ENCODE measurements at places on chromosomes 1 and 21. TPM values are rescaled to one million over a fixed set of nuclear protein-coding genes. Genes with fewer than 3 reads are reported as not detected.

Gene TSACC
- not detected for total RNA-seq

Gene HMGCL
- total RNA-seq: 51.5 TPM

Gene OR2L3
- not detected for total RNA-seq

Gene FGR
- 23.3 TPM for total RNA-seq

Gene MYOM3
- total RNA-seq: 13.5 TPM

Gene FHAD1
- 4.2 TPM for total RNA-seq

Gene TACSTD2
- total RNA-seq: 502 TPM

Gene LCK
- total RNA-seq: 10.3 TPM

Gene THEM5
- total RNA-seq: not detected

Gene HCRTR1
- total RNA-seq: 0.35 TPM

Gene PTGS2
- total RNA-seq: 2.7 TPM

DNA sequence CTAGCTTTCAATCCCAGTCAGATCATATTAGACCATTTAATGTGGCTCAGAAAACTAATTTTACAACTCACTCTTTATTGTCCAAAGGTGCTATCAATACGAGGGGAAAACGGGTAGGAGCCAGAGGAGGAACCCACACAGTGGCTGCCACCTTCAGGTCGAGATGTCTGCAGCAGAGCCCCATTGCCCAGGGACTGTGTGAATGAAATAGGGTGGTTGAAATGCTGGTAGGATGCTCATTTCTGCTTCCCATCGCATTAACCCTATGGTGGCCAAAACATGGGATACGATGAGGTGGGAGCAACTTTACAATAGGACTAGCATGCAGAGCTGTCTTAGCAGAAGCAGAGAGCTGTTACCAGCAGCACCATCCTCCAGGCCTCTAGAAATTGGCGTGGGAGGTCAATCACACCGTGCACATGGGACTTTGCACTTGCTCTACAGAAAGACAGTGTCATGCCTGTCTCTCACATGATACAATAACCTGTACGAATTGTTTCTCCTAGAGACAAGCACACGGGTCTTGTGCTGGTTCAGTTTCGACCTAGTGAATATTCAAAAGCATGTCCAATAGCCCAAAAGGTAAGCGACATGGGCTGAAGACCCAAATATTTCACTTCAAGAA is 69.5 kb upstream of the DESI2 start:
- H3K4me1 ChIP-seq: no peaks in the 10 kb centered on the region
- H3K4me3 ChIP-seq: no peak overlapping the region
- DNase-seq: no peak

GRCh38 chr1:178901482-178902125 is 30.7 kb upstream of the ANGPTL1 start:
- H3K27ac ChIP-seq: no peak overlapping the region
- no peak overlapping the region for H3K4me3 ChIP-seq
- H3K27me3 ChIP-seq: no peaks in the 10 kb centered on the region
- H3K36me3 ChIP-seq: no peaks in the 10 kb centered on the region
- DNase-seq: no peak

DNA sequence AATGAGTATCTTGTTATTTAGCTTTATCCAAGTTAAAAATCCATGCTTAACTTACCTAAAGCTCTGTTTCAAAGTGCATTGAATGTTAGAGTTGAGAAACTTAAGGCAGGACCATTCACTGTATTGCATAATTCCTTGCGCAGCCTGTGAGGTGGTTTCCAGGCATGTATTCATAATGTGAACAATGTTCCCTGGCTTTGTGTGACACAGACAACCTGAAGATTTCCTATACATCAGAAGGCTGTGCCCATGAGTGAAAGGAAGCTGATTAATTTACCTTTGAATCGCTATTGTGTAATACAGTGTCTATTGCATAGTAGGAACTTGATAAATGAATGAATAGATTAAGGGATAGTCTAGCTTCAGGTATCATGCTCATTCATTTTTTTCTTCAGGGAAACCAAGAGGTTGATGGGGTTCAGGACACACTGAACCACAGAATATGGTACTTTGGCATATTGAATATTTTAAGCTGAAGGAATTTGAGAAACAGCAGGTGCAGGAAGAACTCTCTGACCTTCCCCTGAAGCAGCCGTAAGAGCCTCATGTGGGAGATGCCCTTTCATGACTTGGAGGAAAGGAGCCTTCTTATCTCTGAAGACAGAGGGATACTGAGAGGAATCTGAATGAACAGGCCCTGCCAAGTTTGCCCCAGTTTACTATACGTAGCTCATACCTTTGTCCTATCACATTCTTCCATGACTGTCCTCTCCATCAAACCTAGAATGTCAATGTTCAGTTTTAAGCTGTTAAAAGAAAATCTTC is 88.6 kb upstream of the GNG12 start:
- no peak overlapping the region for H3K27ac ChIP-seq
- no peaks in the 10 kb centered on the region for H3K27me3 ChIP-seq
- no peaks in the 10 kb centered on the region for H3K4me1 ChIP-seq
- DNase-seq: no peak

DNA sequence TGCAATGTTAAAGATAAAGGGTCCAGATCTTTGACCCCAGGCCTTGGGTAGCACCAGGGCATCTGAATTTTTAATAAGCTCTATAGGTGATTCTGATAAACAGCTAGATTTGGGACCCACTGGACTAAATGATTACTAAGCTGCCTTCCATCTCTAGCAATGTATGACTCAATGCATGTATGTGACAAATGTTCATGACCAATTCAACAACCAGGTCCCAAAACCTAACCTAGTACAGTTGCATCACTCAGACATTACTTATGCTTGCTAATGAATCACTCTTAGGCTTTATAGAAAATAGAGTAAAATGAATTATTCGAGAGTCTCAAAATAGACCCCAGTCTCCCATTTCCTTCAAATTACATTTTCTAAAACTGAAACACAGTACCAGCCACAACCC is 35.5 kb downstream of the RCAN1 start:
- H3K4me1 ChIP-seq: no peaks in the 10 kb centered on the region
- no peaks in the 10 kb centered on the region for H3K36me3 ChIP-seq
- DNase-seq: no peak
- no peak overlapping the region for H3K27ac ChIP-seq

GRCh38 chr1:7732331-7732730 is 38.8 kb upstream of the VAMP3 start:
- no peaks in the 10 kb centered on the region for H3K4me1 ChIP-seq
- no peaks in the 10 kb centered on the region for H3K27me3 ChIP-seq
- DNase-seq: no peak
- H3K36me3 ChIP-seq: no peaks in the 10 kb centered on the region
- no peak overlapping the region for H3K4me3 ChIP-seq

GRCh38 chr1:61757950-61758349 is 15.7 kb downstream of the PATJ start:
- no peaks in the 10 kb centered on the region for H3K4me1 ChIP-seq
- no peaks in the 10 kb centered on the region for H3K27me3 ChIP-seq
- no peak overlapping the region for H3K4me3 ChIP-seq
- H3K36me3 ChIP-seq: no peaks in the 10 kb centered on the region
- no peak overlapping the region for H3K27ac ChIP-seq

DNA sequence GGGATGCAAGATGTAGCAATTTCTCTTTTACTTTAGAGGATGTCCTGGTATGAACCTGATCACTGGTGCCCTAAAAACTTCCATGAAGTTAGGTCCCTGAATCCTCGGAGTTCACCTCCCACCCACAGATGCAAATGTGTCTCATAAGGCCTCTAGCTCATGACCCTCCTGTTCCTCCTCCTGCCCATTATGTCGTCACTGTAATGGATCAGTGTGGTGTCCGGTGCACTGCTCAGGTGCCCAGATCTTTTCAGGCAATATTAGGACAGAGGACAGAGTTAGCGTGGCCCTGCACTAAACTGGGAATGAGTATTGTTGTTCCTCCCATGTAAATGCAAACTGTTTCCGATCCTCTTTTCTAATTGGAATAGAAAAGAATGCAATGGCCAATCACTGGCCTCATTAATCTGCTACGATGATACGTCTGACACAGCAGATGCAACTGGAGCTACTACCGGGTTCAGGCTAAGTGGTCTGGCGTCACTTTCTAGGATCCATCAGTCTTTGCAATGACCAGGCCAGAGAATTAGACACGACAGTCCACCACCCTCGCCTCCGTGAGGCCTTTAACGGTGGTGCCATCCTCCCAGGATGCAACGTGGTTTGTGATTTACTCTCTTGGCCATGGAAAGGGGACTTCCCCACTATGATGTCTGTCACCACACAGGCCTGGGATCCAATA is 3.4 kb upstream of the COL6A2 start:
- DNase-seq: no peak
- no peaks in the 10 kb centered on the region for H3K27me3 ChIP-seq
- no peak overlapping the region for H3K27ac ChIP-seq
- H3K4me3 ChIP-seq: no peak overlapping the region

GRCh38 chr1:95252422-95252821 is 18.4 kb downstream of the RWDD3 start:
- no peak overlapping the region for H3K4me3 ChIP-seq
- H3K4me1 ChIP-seq: no peaks in the 10 kb centered on the region
- H3K36me3 ChIP-seq: peaks cover 2% of the 10 kb centered on the region
- no peaks in the 10 kb centered on the region for H3K27me3 ChIP-seq
- no peak for DNase-seq

GRCh38 chr1:168427051-168427450 is 116.7 kb downstream of the XCL2 start:
- no peaks in the 10 kb centered on the region for H3K27me3 ChIP-seq
- no peak for DNase-seq
- H3K4me1 ChIP-seq: no peaks in the 10 kb centered on the region
- H3K36me3 ChIP-seq: no peaks in the 10 kb centered on the region
- H3K4me3 ChIP-seq: no peak overlapping the region

GRCh38 chr1:3631320-3632260 is 6.8 kb downstream of the TPRG1L start:
- H3K27me3 ChIP-seq: no peaks in the 10 kb centered on the region
- peaks cover 4% of the 10 kb centered on the region for H3K36me3 ChIP-seq
- no peak overlapping the region for H3K4me3 ChIP-seq
- H3K27ac ChIP-seq: no peak overlapping the region
- no peaks in the 10 kb centered on the region for H3K4me1 ChIP-seq

DNA sequence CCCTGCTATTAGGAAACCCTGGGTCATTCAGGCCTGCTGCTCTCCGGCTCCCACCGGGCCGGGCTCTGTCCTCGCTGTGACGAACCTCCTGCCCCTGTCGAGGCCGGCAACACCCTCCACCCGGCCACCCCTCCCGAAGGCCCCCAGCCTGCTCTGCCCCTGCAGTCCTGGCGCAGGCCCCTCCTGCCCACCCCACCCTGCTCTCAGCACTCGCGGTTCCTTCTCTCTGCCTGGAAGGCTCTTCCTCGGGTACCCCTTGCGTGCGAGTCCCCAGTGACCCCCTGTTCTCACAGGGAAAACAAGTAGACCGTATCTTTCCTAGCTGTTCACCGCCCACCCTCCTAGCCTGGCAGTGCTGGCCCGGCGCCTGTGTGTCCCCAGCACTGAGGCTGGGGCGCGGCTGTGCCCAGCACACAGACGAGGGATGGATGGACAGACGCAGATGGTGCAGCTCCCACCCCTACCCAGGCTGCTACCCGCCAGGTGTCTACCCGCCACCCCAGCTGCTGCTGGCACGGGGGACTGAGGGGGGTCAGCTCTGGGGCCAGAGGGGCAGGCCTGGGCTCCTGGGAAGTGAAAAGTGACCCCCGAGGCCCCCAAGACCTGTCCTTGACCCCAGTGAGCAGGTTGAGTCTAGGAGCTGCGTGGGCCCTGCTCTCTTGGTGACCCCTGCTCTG is 3.1 kb upstream of the VWA1 start:
- H3K27ac ChIP-seq: peak overlapping the region; percentile 72
- H3K4me3 ChIP-seq: no peak overlapping the region
- no peak for DNase-seq
- H3K4me1 ChIP-seq: peaks cover 7% of the 10 kb centered on the region
- H3K27me3 ChIP-seq: no peaks in the 10 kb centered on the region

- no peaks in the 10 kb centered on the region for H3K4me1 ChIP-seq
- no peak overlapping the region for H3K27ac ChIP-seq
- DNase-seq: no peak
- no peaks in the 10 kb centered on the region for H3K36me3 ChIP-seq
- no peaks in the 10 kb centered on the region for H3K27me3 ChIP-seq
Observed at GRCh38 chr1:85596531-85596930, 16.0 kb downstream of the CCN1 start.

DNA sequence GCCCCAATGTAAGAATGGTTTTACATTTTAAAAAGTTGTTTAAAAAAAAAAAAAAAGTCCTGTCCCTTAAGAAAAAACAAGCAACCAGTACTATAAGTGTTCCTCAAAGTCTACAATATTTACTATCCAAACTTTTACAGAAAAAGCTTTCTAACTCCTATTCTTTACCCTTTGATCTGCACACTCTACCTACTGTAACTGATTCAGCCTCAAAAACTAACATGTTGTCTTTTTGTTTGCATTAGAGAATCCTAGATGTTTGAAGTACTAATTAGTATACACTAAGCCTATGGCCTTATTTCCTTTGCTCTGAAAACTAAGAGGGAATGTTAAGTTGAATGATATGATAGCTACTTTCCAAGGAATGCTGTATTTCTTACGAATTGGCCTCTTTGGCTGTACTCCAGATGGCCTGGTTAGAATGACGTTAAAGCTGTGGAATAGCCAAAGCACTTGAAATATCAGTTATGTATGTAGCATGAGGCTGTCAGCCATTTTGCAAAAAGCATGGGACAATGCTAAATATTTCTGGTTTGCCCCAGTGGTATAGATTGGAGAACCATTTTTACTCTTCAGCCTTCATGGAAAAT is 234.8 kb downstream of the GPR52 start:
- H3K27me3 ChIP-seq: no peaks in the 10 kb centered on the region
- no peaks in the 10 kb centered on the region for H3K36me3 ChIP-seq
- H3K4me3 ChIP-seq: no peak overlapping the region
- no peak overlapping the region for H3K27ac ChIP-seq

DNA sequence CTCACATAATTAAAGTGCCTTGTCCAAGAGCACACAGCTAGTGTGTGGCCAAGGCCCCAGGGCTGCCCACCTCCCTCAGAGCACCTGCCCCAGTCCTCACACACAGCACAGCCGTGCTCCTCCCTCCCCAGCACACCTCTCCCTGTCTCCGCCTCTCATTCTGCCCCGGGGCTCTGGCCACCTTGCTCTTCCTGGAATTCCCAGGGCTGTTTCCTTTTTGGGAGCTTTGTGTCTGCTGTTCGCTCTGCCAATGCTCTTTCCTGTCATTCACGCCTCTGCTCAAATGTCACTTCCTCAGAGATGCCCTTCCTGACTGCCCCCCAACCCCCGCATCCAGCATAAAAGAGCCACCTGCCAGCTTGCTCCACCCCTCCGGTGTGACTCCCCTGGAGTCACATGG is 13.3 kb downstream of the SLC6A17 start:
- no peak overlapping the region for H3K4me3 ChIP-seq
- H3K4me1 ChIP-seq: no peaks in the 10 kb centered on the region
- no peaks in the 10 kb centered on the region for H3K27me3 ChIP-seq
- no peaks in the 10 kb centered on the region for H3K36me3 ChIP-seq

- H3K4me3 ChIP-seq: no peak overlapping the region
- H3K4me1 ChIP-seq: no peaks in the 10 kb centered on the region
- no peaks in the 10 kb centered on the region for H3K36me3 ChIP-seq
- H3K27me3 ChIP-seq: no peaks in the 10 kb centered on the region
- DNase-seq: no peak
- no peak overlapping the region for H3K27ac ChIP-seq
Observed at GRCh38 chr1:53131590-53131938, 10.9 kb downstream of the SLC1A7 start.
